Activated naive CD4-positive, alpha-beta T cell treated with Interleukin-2 at 50 U/mL for 16 hours (primary cell): ENCODE measurements at places on chromosomes 4 and X.

GRCh38 chr4:10521424-10521823 is 64.2 kb upstream of the ZNF518B start:
- DNase-seq = no peak

DNA sequence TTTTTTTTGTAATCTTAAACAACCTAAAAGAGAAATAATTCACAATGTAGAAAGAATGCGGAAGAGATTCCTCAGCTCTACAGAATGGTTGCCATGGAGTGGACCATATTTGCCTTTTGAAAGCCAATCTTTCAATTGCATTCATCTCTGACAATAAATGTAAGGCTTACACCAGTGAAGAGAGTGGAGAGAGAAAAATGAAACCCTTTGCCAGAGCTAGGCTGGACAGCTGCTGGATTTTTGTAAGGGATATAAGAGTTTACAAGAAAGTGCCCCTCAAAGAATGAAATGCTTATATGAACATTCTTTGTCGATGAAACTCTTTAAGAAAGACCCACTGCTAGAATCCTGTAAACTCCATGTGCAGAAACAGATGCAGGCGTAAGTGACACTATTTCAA is 66.0 kb upstream of the FAT1 start:
- DNase-seq = no peak

GRCh38 chr4:87913896-87914295 is 61.6 kb upstream of the SPP1 start:
- no peak for DNase-seq

DNA sequence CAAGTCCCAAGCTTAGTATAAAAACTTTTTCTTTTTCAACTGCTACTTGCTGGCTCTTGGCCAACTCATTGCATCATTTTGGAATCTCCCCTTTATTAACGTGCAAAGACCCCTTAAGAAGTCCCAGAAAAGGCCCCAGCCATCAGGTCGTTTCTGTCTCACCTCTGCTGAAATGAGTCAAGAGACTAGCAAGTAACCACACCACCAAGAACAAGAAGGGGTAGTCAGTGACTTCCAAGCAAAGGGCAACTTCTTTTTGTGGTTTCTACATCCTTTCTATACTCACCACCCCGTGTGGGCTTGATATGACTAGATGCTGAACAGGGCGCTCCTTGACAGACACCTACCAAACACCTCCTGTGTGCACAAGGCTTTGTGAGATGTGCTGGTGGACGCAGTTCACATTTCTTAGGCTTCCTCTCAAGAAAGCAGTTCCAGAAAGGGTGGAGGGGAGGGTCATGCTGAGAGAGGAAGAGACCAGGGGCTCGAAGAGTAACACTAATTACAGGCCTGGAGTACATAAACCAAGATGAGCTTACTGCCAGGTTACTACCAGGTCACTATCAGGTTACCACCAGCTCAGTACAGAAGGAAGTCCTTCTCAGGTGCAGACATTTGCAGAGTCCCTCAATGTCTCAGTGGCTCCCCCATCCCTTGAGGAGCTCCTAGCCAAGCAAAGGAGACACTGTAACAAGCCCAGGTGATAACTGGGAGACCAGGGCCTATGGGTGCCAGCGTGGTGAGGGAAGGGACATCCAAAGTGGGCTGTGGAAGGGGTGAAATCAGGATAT is 19.3 kb downstream of the JAKMIP1 start:
- peak; percentile 73 for DNase-seq

DNA sequence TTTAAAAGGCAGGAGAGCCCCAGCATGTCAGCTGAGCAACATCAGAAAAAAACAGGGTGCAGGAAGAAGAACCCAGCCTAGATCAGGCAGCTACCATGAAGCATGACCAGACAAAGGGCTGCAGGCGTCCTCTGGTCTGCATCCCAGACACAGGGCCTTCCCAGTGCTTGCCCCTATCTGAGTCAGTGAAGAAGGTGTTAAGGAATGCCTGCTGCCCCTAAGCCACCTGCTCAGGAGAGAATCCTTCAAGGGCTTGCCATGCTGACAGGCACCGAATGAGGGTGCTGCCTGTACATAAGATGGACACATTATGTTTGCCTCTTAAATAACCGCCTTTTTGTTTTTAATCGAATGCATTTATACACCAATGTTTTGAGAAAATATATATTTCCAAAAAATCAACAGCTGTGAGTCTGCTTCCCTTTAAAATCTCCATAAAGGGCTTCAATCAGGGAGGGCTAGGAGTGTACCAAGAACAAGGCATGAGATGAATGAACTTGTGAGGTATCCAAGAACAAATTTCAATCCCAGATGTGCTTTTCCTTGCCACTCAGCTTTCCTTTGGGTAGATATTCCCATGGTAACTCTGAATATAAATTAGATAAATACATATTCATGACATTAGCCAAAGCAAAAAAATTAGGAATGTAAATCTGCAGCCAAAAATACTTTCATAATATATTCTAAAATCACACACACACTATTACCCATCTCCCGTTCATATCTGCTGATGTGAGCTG is 85.1 kb downstream of the SLC9A7 start:
- no peak for DNase-seq

DNA sequence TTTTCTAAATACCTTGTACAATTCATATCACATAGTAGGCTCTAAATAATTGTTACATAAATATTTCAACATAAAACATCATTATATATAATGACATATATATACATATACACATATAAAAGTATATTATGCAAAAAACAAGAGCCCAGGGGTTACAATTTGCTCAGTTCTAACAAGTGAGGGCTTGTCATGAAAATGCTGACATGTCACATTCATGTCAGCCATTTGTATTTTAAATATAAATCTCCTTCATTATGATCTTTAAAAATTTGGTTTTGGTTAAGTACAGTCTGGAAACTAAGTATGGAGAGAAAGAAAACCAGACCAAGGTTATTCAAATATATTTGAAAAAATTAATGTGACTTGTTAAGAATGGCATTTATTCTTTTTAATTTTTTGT is 2745.4 kb downstream of the PCDH7 start:
- no peak for DNase-seq

GRCh38 chr4:89878611-89879010 is 16.0 kb upstream of the MMRN1 start:
- DNase-seq = no peak

DNA sequence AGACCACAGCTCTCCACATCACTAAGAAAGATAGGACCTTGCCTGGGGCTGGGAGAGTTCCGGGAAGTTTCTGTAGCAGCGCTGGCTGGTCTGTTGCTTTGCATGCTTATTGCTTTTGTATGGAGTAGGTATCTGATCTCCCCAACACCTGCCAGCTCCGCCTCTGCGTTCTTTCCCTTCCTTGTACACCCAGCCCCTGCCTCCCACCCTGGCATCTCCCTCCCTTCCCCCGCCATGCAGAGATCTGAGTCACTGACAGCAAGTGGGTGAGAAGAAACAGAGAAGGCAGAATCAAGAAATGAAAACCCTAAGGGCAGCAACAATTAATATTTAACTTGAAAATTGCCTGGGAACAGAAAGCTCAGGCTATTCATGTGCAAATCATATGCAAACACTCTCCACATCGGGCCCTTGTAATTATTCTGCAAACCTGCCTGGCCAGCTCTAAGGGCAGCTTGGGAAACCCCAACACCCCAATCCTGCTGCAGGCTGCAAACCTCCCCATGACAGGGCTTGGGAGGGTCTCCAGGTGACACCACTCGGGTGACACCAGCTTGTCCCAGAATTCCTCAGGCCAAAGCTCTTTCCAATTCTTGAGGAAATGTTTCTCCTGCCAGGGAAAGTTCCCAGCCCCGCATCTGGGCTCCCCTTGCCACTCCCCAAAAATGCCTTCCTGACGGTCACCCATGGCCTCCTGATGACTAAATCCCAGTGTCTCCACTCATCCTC is 257.2 kb downstream of the FBXW7 start:
- no peak for DNase-seq

- DNase-seq = peak; percentile 8
These were observed at the start of gene FRAS1 for GRCh38 chr4:78057135-78057599. TSS of gene FRAS1 (plus strand) at chr4:78057323. CDS start at chr4:78058010, 687 bp downstream.

DNA sequence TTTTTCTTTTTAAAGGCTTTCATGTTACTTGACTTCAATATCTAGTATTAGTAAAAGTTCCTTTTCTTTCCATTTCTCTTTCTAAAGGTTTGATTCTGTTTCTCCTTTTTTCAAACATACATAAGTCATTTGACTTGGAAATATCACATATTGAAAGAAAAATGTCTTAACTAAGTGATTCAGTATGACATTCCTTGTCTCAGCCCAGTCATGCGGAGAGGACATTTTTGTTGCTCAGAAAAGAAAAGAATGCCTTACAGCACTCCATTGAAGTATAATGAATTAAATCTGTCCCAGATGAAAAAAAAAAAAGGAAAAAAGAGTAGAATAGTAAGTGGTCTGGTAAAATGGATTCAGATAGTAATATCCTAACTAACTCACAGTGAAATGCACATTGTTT is 466.1 kb downstream of the ADGRL3 start:
- no peak for DNase-seq

GRCh38 chrX:16005917-16006316 is 117.4 kb upstream of the GRPR start:
- no peak for DNase-seq

GRCh38 chr4:129822701-129823100 is 726.7 kb downstream of the C4orf33 start:
- DNase-seq = no peak

DNA sequence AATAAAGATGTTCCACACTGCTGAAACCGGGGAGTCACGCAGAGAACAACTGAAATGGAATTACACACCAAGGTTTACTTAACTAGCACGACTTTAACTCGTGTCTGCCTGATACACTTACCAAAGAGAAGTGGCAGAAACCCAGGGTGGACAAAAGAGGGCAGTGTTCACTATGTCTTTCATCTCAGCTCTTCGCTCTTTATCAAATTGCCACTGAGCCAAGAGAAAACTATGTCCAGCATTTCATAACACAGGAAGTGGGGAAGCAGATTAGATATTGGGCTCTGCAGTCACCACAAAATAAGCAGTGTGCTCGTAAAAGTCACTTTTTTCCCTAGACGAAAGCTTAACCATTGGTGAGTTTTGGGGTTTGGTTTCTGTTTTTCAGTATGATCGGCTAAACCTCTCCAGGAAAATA is 155.7 kb downstream of the CHIC2 start:
- DNase-seq = no peak

DNA sequence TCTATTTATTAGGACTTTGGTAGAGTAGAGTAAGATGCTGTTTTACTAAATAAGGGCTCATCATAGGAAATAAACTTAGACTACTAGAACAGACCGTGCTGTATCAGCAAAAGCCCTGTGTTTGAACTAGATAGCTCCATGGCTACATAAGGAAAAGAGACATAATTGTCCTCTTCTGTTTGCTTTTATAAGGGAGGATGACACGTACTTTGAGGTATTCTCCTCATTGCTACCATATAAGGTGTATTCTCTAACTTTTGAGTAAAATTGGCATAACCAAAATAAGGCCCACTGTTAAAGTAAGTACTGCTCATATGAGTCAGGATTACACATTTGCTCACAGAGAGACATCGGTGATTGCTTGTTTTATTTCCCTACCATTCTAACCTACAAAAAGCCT is 64.3 kb downstream of the PDLIM5 start:
- DNase-seq = no peak

DNA sequence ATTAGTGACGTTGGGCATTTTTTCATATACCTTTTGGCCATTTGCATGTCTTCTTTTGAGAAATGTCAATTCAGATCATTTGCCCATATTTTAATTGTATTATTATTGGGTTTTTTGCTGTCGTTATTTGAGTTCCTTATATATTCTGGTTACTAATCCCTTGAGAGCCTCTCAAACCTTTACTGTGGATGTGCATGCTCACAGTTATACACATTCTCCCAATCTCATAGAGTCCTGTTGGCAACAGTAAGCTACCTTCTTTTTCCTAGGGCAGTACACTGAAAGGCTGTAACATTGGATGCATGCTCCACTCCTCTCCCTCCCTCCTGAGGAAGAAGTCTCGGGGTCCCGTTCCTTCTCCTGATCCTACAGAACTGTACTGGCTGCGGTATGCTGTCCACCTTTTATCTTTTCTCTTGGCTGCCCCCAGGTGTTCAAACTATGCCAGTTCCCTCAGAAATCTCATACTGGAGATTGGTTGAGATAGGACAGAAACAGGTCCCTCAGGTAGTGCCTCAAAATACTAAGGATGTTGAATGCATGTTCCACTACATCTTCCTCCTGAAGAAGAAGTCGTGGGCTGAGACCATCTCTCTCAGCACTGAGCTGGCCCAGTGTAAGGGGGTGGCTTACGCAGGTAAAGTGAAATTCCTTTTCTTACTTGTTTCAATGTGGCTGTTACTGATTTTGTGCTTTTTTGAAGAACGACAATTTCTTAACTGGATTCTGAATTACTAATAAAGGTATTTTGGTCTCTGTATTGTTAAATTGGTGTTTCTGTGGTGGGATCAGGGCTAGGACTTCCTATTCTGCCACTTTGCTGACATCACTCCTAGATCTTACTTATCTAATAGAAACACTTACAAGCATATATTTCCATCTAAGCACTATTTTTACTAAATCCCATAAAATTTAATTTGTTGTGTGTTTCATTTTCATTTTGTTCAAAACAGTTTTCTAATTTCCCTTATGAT is 145.4 kb upstream of the HUWE1 start:
- DNase-seq = peak; percentile 37

- DNase-seq = no peak
These were observed 12.9 kb upstream of the WDR19 start for GRCh38 chr4:39169426-39169825.

DNA sequence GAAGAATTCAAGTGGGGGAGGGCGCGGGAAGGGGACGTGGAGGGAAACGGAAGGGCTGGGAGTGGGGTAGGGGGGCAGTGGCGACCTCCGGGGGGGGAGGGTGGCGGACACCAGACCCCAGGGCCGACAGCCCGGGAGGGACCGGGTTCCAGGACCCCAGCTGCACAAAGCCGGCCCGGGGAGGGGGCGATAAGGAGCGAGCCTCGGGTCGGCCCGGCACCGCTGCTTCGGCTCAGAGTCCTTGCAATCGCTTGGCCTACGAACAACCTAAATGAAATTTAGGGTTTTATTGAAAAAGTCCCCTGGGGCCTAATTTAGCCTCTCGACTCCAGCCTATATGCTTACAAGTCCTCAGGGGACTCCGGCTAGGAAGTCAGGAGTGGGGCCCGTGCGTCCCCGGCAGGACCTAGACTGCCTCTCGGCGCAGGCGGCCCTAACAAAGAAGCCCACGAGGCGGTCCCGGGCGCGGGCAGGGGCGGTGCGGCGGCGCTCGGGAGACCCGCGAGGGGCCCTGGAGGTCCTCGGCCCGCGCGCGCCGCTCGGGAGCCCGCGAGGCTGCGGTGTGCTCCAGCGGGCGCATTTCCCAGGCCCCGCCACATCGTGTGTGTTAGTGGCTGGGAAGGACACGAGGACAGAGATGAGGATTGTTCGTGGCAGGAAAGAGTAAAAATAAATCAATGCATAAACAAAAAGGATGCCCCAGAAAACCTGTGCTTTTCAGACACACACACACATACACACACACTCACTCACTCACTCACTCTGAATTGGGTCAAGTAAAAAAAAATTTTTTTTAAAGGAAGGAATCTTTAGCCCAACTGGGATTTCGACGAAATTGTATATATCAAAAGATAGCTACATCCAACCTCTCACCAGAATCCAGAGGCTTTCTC is 70.0 kb downstream of the MGST2 start:
- no peak for DNase-seq

DNA sequence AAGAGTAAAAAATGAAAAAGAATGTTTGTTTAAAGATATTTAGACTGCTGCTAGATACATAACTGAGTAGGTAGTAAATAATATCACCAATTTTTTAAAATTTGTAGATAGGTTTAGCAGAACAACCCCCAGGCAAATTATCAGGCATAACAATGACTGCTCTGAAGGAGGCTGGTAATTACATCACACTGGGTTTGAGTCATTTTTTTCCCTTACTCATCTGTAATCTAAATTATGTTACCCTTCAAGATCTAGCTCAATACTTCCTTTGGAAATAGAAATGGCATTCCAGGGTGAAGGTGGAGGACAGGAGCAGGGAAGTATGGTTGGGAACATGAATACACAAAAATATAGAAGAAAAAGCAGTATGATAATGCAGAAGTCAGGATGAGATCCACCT is 431.6 kb upstream of the MAOA start:
- DNase-seq = no peak
